ENCODE measurements at places on chromosomes 7 and 10.

DNA sequence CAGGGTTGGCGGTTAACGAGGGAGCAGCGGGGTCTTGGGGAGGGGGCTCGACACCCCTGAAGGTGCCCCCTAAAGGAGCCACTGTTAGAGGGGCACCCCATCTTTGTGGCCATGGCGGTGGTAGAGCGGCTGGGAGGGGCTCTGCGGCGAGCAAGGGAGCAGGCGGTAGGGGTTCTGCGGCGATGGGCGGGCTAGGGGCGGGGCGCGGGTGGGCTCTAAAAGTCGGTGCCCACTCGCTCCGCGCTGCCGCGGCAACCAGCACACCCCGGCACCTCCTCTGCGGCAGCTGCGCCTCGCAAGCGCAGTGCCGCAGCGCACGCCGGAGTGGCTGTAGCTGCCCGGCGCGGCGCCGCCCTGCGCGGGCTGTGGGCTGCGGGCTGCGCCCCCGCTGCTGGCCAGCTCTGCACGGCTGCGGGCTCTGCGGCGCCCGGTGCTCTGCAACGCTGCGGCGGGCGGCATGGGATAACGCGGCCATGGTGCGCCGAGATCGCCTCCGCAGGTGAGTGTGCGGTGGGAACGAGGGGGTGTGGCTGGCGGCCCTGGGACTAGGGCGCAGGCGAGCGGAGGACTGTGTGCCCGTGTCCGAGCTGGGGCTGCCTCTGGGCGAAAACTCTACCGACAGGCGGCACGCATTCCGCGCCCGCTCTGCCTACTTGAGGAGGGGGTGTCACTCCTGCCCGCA, at the start of gene MEST:
TSS of gene MEST (plus strand) at position 245 of the 682 bp plus-strand sequence. CDS start at position 474, 229 bp downstream.
- DNase-seq: peak; percentile 42

- DNase-seq: no peak
These were observed 22.4 kb downstream of the ZNF33A start for GRCh38 chr10:38032886-38033285.

GRCh38 chr7:141696348-141696747, 5.6 kb downstream of the DENND11 start:
- no peak for DNase-seq

- DNase-seq: no peak
These were observed 90.1 kb downstream of the ZNF33B start for GRCh38 chr10:42548254-42548653.

GRCh38 chr7:78311181-78311580, 512.6 kb downstream of the PHTF2 start:
- DNase-seq: no peak

- DNase-seq: no peak
These were observed 499.9 kb upstream of the FZD8 start for GRCh38 chr10:36141856-36142560.

- no peak for DNase-seq
These were observed 2.4 kb downstream of the ARMC10 start for GRCh38 chr7:103077318-103077717.

DNA sequence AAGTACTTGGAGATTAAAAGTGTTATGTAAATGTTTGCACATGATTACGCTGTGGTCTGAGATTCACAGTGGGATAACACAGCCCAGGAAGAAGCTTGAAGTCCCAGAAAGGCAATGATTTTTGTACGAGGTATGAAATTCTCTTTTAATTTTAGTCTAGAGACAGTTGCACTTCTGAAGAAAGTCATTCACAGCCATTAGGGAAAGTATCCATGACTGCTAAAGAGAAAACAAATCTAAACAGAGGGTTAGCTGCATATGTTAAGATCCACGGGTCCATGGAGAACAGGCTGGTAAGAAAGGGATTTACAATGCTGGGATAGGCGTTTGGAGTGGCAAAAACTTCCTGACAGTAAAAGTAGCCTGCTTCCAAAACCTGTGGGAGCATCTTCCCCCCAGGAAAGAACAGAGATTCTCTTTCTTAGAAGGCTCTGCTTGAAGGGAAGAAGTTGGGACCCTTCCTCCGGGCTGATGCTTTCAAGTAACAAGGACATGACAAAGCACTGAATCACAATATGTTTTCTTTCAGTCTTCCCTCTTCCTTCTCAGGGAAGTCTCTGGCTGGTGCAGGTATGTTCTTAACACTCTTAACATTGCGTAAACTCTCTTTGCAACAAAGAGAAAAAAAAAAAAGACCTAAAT, 220.8 kb upstream of the CELF2 start:
- DNase-seq: no peak

GRCh38 chr10:78764846-78765430, 303.8 kb upstream of the ZMIZ1 start:
- DNase-seq: no peak

- DNase-seq: no peak
These were observed 478.1 kb upstream of the NRP1 start for GRCh38 chr10:33812586-33812985.

- no peak for DNase-seq
These were observed 95.6 kb upstream of the ASAH2 start for GRCh38 chr10:50346942-50347341.

Data from H54 (cell line).